ENCODE measurements at places on chromosomes 7 and 10. TPM values are rescaled to one million over a fixed set of nuclear protein-coding genes. Genes with fewer than 3 reads are reported as not detected.

The ANK3 gene
- 230 TPM for total RNA-seq

DNA sequence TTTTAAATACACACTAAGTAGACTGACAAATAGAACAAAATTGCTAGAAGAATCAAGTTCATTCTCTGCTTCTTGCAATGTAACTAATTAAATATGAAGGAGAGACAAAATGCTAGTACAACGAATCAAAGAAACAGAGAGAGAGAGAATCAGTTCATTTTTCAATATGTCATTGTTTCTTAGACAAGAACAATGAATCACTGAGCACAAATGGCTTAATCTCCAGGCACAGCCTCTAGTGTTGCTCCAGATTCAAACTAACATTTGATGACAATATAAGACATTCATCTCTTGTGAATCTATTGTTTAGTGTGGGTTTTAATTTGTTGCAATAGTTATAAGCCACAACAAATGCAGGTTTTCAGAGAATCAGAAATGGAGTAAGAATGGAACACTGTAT, 357.4 kb upstream of the TMEM229A start:
- H3K4me3 ChIP-seq, result no peak overlapping the region
- no peak for DNase-seq
- H3K27me3 ChIP-seq, result no peaks in the 10 kb centered on the region
- no peak overlapping the region for H3K27ac ChIP-seq
- no peaks in the 10 kb centered on the region for H3K36me3 ChIP-seq
- no peaks in the 10 kb centered on the region for H3K4me1 ChIP-seq

The OR2A42 gene
- not detected for total RNA-seq

DNA sequence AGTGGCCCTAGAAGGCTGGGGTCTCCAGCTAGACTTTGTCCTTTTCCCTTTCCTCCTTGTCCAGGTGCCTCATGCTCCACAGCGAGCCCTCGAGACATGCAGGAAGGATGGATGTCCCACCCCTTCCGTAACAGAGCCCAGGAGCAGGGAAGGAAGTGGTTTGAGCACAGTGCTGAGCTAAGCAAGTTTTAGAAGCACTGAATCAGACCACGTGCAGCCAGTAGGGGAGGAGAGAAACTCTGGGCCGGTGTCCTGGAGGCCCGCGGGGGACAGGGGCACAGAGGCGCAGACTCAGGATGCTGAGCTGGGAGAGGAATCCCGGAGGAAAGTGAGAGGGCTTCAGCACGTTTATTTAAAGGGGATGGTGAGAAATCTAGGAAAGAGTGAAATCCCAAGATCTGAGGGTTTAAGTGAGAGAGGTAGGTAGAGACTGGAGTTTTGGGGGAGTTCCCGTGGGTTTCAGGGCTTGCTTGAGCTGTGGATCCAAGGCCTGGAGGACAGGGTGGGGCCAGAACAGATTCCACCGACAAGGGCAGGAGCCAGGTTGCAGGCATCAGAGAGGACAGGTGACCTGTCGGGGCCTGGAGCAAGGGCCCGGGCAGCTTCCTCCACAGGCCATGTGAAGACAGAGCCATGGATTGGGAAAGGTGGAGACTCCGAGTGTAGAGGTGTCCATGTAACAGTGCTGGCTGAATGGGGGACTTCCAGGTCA, 4.4 kb upstream of the IRF5 start:
- peaks cover 35% of the 10 kb centered on the region for H3K4me1 ChIP-seq
- DNase-seq, result peak; percentile 58
- H3K27ac ChIP-seq, result peak overlapping the region; percentile 27
- no peaks in the 10 kb centered on the region for H3K36me3 ChIP-seq

DNA sequence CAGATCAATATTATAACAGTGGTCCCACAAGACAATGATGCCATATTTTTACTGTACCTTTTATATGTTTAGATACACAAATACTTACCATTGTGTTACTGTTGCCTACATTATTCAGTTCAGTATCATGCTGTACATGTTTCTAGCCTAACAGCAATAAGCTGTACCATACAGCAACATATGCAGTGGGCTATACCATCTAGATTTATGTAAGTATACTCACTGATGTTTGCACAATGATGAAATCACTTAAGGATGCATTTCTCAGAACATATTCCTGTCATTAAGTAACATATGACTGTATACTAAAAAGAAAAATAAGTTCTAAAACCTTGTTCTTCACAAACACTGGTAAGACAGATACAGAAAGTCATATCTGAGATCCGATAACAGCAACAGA, 468.6 kb upstream of the SEMA3A start:
- no peaks in the 10 kb centered on the region for H3K27me3 ChIP-seq
- no peak overlapping the region for H3K4me3 ChIP-seq
- H3K4me1 ChIP-seq, result no peaks in the 10 kb centered on the region

The UTF1 gene
- not detected for total RNA-seq

The CYP2C19 gene
- total RNA-seq, result 8.6 TPM

GRCh38 chr7:105521027-105521716, 899 bp downstream of the PUS7 start:
- peak; percentile 61 for DNase-seq
- peaks cover 7% of the 10 kb centered on the region for H3K4me1 ChIP-seq
- H3K36me3 ChIP-seq, result no peaks in the 10 kb centered on the region
- peak overlapping the region; percentile 92 for H3K27ac ChIP-seq

DNA sequence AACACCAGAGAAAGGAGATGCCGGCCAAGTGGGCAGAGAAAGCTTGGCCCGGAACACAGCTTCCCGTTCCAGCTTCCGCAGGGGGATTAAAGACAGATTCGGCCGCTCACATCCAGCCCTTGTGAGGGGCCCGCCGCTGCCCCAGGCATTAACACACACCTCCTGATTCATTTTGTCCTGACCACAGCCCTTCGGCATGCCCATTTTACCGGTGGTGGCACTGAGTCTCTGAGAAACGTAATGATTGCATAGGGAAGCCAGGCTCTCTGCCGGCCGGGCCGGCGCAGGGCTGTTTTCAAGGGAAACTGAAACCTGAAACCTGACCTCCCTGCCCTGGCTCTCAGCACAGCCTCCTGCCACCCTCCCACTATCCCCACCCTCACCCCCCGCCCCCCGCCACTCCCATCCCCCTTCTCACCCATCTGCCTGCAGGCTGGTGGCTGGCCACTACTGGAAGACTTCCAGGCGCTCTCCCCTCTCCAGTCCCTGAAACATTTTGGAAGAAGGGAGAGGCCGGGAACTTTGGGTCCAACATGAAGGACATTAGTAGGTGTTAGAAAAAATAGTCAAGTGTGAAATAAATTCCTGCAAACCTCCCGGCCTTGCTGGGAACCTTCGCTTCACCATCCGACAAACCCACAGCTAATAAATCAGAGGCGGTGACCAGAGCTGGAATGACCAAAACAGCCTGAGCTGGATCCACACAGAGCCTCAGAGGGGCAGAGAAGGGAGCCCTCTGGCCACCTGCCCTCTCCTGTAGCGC, 83.5 kb upstream of the CUX1 start:
- H3K27me3 ChIP-seq, result no peaks in the 10 kb centered on the region
- H3K4me3 ChIP-seq, result peak overlapping the region; percentile 46
- no peaks in the 10 kb centered on the region for H3K4me1 ChIP-seq
- peak; percentile 53 for DNase-seq

DNA sequence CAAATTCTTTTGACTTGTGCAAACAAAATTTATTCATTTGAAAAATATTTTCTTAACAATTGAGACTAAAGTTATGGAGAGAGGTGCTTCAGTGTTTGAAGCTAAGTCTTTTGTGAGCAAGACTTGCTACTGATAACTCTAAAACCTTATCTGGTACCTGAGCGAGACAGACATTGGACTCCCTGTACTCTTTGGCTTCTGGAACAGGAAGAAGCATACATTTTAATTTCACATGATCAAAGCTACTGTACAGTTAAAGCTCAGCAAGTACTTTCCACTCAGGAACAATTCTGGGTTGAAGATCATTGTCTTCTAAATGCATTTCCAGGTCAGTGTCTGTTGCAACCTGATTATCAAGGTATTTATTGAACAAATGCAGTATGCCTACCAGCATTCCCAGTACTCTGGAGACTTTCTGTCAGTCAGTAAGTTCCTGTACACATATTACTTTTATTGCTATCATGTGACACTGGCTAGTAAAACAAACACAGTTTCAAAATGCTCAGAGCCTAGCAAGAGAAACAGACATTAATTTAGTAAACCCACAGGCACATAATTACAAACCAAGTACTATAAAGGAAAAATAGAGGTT, 42.4 kb downstream of the CABCOCO1 start:
- DNase-seq, result no peak
- H3K4me3 ChIP-seq, result no peak overlapping the region
- H3K36me3 ChIP-seq, result no peaks in the 10 kb centered on the region
- no peaks in the 10 kb centered on the region for H3K4me1 ChIP-seq
- H3K27me3 ChIP-seq, result no peaks in the 10 kb centered on the region
- H3K27ac ChIP-seq, result no peak overlapping the region

The MRPS33 gene
- total RNA-seq, result 0.75 TPM

The NAT16 gene
- not detected for total RNA-seq

The PRSS37 gene
- not detected for total RNA-seq

The AQP1 gene
- 21.3 TPM for total RNA-seq

GRCh38 chr7:133167300-133167699, 85.4 kb upstream of the CHCHD3 start:
- H3K27ac ChIP-seq, result no peak overlapping the region
- H3K4me3 ChIP-seq, result no peak overlapping the region
- H3K36me3 ChIP-seq, result no peaks in the 10 kb centered on the region

The TCAF2 gene
- 3.0 TPM for total RNA-seq

DNA sequence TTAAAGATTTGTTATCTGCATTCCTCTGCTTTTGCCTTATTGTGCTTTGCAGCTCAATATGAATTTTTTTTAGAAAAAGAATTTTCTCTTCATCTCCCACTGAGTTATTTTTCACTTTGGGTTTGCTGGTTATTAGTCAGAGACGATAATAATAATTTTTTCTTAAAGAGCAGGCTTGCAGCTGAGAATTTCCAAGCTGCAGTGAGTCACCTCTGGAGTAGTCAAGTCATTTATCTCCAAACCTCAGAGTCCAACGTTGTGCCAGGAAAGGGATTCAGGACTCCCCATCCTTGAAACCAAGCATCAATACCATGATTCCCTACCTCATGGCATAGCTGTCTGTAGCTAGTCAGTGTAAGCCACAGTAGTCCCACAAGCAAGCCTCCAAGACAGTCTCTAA, 15.2 kb upstream of the EGR2 start:
- no peaks in the 10 kb centered on the region for H3K36me3 ChIP-seq
- H3K27ac ChIP-seq, result no peak overlapping the region
- no peaks in the 10 kb centered on the region for H3K4me1 ChIP-seq
- no peak overlapping the region for H3K4me3 ChIP-seq

GRCh38 chr10:71554671-71555070, 158.0 kb downstream of the CDH23 start:
- no peaks in the 10 kb centered on the region for H3K27me3 ChIP-seq
- H3K4me1 ChIP-seq, result no peaks in the 10 kb centered on the region
- H3K36me3 ChIP-seq, result no peaks in the 10 kb centered on the region
- no peak overlapping the region for H3K27ac ChIP-seq

DNA sequence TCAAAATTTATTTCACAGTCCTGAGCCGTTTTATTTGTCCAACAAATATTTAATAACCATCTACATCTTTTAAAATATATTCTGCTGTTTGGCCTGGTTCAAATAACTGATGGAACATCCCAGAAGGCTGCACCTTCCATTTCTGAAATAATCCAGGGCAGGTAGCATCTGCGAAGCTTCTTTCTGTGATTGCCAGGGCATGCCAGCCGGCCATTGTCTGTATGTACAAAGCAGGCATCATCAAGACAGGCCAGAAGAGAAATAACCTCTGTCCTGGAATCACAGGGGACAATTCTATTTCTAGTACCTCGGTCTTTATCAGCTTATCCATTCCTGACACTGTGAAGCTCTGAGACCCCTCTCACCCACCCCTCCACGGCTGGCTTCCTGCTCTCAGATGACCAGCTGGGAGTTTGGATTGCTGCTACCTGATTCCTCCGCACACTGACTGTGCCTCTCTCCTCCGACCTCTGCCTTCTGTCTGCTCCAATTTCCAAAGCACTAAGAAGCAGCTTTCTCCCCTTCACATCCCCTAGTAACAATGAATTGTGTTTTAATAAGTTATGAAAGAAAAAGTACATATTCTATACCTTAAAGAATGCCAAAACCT, 8.0 kb downstream of the DGKI start:
- H3K4me3 ChIP-seq, result no peak overlapping the region
- no peaks in the 10 kb centered on the region for H3K4me1 ChIP-seq
- no peak for DNase-seq
- no peaks in the 10 kb centered on the region for H3K36me3 ChIP-seq
- H3K27ac ChIP-seq, result no peak overlapping the region
- H3K27me3 ChIP-seq, result peaks cover 20% of the 10 kb centered on the region

The PPP1R17 gene
- not detected for total RNA-seq

The NPY gene
- not detected for total RNA-seq

GRCh38 chr10:44011603-44011981, 362.9 kb upstream of the ZNF32 start:
- no peak overlapping the region for H3K27ac ChIP-seq
- H3K4me3 ChIP-seq, result no peak overlapping the region
- no peaks in the 10 kb centered on the region for H3K4me1 ChIP-seq
- no peaks in the 10 kb centered on the region for H3K27me3 ChIP-seq
- DNase-seq, result no peak

The CFAP46 gene
- total RNA-seq, result not detected

DNA sequence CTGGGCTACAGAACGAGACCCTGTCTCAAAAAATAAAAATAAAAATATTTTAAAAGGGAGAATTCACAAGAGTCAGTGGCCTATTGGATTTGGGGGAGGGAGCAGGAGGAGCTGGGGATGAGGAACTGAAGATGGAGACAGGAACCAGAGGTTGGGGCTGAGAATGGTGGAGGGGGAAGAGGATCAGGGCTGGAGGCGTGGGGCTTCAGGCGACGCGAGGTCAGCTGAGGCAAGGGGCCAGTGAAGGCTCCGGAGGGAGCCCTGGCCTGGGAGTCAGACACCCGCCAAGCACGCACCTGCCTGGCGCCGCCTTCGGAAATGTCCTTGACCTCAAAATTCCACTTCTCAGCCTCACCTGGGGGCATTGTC, 671 bp upstream of the CLEC2L start:
- DNase-seq, result no peak
- H3K27ac ChIP-seq, result no peak overlapping the region
- no peaks in the 10 kb centered on the region for H3K4me1 ChIP-seq
- H3K4me3 ChIP-seq, result no peak overlapping the region
- H3K36me3 ChIP-seq, result no peaks in the 10 kb centered on the region
- H3K27me3 ChIP-seq, result peaks cover 37% of the 10 kb centered on the region

DNA sequence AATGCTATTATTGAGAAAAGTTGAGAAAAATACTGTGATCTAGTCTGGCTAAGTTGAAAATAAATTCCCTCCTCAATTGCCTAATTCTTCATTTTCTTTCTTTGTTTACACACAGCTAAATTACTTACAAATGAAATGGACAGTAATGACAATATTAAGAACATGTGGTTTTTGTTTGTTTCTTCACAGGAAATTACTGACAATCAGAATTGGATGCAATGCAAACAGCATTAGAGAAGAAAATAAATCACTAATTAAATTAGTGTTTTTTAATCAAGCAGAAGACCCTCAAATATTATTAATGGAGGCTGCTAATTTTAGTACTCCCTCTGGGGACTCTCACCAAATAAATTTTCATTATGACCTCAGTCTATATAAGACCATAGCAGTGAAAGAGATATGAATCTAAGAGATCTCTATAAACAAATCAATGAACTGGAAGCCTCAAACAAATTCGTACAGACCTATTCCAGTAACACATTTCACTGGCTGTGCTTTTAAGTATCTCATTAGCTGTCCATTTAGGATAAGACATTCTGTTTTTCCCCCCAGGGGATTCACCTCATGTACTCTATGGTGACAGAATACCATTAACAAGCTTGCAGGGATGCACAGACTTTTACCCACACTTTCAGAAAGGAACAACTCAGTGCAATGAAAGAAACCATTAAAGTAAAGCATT, 202.0 kb upstream of the DGKB start:
- H3K36me3 ChIP-seq, result no peaks in the 10 kb centered on the region
- H3K27me3 ChIP-seq, result no peaks in the 10 kb centered on the region
- H3K27ac ChIP-seq, result no peak overlapping the region
- no peak overlapping the region for H3K4me3 ChIP-seq
- DNase-seq, result no peak

The CDC14C gene
- not detected for total RNA-seq

Data from transverse colon (tissue), 4 donors.